ENCODE measurements at places on chromosomes 1 and 21. TPM values are rescaled to one million over a fixed set of nuclear protein-coding genes. Genes with fewer than 3 reads are reported as not detected.

- DNase-seq = no peak
Observed at GRCh38 chr1:96041470-96041869, 680.1 kb upstream of the PTBP2 start.

Gene ZNF436
- total RNA-seq = 11.7 TPM

Gene WNT9A
- total RNA-seq = 10.1 TPM

Gene IGSF9
- total RNA-seq = 1.9 TPM

DNA sequence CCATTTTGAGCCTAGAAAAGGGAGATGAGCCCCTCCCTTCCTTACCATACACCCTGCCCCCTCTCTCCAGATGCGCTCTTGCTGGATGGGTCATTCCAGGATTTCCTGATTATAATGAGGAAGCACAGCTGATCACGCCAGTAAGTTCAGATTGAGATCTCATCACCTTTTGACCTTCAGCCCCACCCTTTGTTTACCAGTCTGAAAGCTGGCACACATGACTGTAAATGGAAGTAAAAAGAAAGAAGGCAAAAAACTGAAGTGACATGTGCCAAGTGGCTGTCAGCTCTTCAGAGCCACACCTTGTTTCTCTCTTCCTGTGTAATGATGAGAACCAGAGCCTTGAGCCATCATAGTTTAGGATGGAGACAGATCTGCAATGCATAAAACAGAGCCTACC lies 27.9 kb downstream of the S1PR1 start:
- DNase-seq = no peak

DNA sequence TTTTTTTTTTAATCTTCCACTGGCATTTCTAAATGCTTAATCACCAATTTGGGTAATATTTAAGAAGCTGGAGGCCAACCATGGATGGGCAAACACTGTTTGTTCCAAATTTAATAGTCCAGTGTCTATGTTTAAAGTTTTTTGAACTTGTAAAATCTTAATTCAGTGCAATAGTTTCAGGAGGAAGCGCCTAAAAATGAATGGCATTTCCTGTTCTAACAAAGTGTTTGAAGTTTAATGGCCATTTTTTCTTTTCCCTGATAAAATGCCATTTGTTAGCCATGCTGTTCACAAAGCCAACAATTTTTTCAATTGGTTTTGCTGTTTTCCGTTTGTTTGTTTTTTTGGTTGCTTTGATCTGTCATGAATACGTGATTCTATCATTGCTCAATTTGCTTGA lies 552.1 kb downstream of the LMO4 start:
- DNase-seq = no peak

- DNase-seq = no peak
Observed at GRCh38 chr21:38667291-38667870, 138.3 kb upstream of the ETS2 start.

DNA sequence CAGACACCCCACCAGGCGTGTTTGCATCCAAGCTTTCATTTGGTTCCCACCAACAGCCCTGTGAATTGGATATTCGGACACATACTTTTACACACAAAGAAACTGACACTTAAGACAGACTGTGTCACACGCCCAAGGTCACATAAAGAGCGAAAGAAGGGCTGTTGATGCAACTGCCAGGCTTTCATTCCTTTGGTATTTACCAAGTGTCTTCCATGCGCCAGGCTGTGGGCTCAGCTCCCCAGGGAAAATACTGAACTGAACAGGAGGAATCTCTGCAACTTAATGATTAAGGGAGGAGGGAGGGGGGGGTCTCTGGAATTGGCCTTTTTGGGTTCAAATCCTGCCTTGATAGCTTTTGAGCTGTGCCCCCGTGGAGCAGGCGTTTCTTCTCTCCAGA lies 122.8 kb downstream of the ACTL8 start:
- DNase-seq = no peak

- no peak for DNase-seq
Observed at GRCh38 chr1:192575499-192576189, at the start of gene RGS1. Gene RGS1 (plus strand): TSS chr1:192575773. CDS start chr1:192575793, 20 bp downstream.

Gene OPN3
- total RNA-seq = 29.8 TPM

Gene OR2L2
- not detected for total RNA-seq

Gene OR2T35
- not detected for total RNA-seq

DNA sequence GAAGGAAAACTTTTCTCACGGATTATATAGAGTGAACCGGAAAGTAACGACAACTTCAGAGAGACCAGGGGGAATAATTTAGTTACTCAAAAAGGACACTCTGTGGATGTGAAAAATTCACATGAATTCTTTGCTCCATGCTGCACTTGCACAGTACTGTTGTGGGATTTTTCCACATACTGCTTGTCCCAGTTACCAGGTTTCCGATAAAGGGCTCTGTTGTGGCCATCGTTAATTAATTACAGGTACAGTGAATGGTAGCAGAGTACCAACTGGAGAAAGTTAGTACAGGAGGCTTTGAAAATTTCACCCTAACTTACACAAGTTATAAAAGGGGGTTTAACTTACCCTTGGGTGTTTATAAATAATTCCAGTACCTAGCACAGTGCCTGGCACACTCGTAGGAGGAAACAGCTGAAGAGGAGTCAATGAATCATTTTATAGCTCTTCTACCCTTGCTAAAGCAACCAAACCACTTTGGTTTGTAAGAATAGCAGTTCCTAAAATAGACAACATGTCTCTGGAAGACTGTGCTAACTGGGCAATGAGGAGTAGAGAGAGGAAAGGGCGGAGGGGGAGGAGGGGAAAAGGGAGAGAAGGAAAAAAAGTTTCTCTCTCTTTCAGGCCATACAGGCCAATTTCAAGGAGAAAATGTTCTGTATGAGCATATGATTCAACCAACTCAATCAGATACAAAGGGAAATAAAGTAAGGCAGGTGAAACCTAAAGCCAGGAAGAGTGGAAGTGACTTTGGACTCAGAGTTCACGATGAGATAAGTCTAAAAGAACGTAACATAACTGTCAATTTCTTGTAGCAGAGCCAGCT lies 98.3 kb upstream of the MAGI3 start:
- DNase-seq = no peak

- DNase-seq = no peak
Observed at GRCh38 chr1:3759796-3760195, 7.5 kb downstream of the CCDC27 start.

- no peak for DNase-seq
Observed at GRCh38 chr1:6171548-6172124, 8.5 kb downstream of the CHD5 start.

DNA sequence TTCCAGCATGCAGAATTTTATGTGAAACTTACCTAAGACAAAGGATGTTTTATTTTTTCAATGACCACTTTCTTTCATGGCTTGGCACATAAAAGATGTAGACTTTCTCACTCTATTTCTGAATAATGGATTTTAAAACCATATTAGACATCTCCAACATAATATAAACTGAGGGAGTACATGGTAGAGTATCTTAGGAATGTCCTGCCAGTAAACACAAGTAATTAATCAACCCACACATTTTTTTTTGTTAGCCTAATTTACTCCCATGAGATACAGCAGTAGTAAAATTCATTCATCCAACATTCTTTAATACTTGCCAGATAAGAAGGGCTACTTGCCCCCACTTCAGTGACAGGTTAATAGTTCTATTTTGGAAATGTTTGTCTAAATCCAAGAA lies 235.4 kb upstream of the ADAMTS5 start:
- DNase-seq = no peak

DNA sequence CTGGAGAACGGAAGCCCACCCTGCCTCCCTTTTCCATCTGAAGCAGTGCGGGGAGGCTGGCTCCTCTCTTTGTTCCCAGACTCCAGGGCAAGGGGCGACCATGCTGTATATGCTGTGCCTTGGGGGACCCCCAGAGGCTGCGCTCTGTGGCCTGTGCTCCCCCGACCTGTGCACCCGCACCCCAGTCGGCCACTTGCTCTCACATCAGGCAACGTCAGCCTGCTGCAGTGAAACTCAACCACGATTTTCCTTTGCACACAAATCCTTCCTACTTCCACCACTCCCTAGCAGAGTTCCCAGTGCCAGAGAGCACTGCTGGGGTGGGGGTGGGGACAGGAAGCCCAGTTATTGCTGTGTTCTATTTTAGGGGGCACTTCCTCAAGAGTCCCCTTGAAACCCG lies 52.5 kb downstream of the SIM2 start:
- no peak for DNase-seq

- no peak for DNase-seq
Observed at GRCh38 chr1:19557609-19558051, 72.3 kb upstream of the CAPZB start.

DNA sequence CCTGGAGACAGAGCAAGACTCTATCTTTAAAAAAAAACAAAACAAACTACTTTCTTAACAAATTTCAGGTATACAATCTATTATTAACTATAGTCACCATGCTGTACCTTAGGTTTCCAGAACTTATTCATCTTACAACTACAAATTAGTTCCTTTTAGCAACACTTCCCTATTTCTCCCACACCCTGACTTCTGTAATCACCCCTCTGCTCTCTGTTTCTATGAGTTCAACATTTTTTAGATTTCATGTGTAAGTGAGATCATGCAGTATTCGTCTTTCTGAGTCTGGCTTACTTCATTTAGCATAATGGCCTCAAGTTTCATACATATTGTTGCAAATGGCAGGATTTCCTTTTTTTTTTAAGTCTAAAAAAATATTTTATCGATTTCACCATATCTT lies 77.9 kb upstream of the LPGAT1 start:
- no peak for DNase-seq

Gene NMNAT2
- 1.0 TPM for total RNA-seq

GRCh38 chr1:248699099-248699498 lies 3.5 kb downstream of the OR14I1 start:
- no peak for DNase-seq

GRCh38 chr1:94092210-94092613 lies 28.7 kb downstream of the ABCA4 start:
- no peak for DNase-seq

DNA sequence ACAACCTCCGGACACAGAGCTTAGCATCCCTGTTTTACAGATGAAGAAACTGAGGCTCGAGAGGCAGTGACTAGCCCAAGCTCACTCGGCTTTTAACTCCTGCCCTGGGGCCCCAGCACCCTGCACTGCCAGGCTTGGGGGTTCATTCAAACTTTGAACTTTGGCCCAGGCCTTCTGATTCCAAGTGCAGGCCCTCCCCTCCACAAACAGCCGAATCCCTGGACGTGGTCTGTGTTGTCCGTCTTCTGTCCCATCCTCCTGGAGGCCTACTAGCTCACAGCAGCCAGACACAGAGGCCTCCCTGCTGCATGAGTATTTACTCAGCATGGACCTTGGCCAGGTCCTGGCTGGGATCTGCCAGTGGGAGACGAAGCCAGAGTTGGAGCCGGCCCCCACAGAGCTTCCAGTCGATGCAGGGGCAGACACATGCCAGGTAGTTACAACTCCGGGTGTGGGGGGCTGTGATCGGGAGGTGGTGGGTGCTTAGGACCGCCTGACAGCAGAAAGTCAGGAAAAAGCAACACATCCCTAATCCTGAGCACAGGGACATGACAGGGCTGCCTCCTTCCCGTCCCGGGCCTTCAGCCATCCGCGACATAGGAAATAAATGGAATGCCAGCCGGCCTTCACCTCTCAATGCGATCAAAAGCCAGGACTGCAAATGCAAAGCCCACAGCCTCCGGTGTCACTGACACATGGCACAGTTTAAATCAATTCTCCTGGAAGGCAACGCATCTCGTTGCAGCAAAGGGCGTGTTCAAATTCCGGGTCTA lies 7.4 kb downstream of the IFFO2 start:
- DNase-seq = no peak

GRCh38 chr1:11414926-11415538 lies 63.9 kb upstream of the DISP3 start:
- DNase-seq = no peak

DNA sequence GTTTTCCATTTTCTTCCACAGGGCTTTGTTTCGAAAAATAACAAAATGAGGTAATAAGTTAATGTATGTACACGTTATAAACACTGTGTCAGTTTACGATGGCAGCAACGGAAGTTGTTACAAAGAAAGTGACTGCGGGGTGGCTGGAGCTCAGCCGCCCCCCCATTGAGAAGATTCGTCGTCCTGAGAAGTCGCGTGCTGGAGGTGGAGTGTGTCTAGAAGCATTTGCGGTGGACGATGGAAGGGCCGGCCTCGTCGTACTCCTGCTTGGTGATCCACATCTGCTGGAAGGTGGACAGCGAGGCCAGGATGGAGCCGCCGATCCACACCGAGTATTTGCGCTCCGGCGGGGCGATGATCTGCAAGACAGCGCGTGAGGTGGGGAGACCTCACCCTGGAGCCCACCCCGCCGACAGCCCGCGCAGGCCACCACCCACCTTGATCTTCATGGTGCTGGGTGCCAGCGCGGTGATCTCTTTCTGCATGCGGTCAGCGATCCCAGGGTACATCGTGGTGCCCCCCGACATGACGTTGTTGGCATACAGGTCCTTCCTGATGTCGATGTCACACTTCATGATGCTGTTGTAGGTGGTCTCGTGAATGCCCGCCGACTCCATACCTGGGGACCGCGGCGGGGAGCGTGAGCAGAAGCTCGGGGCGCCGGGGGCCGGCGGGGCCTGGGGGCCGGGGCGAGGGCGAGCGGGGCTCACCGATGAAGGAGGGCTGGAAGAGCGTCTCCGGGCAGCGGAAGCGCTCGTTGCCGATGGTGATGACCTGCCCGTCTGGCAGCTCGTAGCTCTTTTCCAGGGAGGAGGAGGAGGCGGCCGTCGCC lies 2.4 kb downstream of the ACTA1 start:
- no peak for DNase-seq

GRCh38 chr1:50993645-50994044 lies 23.6 kb downstream of the CDKN2C start:
- no peak for DNase-seq

Gene FAAH
- total RNA-seq = 16.6 TPM

Gene AZIN2
- 2.8 TPM for total RNA-seq

Gene ABCD3
- 21.4 TPM for total RNA-seq

- DNase-seq = no peak
Observed at GRCh38 chr1:42680055-42680454, 2.2 kb upstream of the YBX1 start.

DNA sequence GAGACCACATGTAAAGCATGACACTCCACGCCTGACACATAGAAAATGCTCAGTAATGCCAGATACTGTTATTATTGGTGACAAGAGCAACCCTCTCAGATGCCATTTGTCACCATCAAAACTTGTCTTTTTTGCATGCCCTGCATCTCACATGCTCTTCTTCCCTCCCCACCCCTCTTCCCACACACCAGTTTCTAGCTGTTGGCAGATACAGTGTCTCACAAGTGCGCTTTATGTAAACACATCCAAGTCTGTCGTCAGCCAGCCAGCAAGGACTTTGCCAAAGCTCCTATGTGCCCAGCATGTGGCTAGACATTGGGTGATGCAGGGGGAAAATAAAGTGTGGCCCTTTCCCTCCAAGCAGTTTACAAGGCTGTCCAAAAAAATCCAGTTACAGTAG lies 44.9 kb upstream of the EPHA8 start:
- DNase-seq = no peak

GRCh38 chr1:234707641-234708040 lies 97.7 kb upstream of the IRF2BP2 start:
- no peak for DNase-seq

Gene RGS13
- not detected for total RNA-seq
